ENCODE measurements at places on chromosomes 13 and 19.

GRCh38 chr19:5684694-5685430, 4.0 kb downstream of the HSD11B1L start:
- DNase-seq, result no peak

DNA sequence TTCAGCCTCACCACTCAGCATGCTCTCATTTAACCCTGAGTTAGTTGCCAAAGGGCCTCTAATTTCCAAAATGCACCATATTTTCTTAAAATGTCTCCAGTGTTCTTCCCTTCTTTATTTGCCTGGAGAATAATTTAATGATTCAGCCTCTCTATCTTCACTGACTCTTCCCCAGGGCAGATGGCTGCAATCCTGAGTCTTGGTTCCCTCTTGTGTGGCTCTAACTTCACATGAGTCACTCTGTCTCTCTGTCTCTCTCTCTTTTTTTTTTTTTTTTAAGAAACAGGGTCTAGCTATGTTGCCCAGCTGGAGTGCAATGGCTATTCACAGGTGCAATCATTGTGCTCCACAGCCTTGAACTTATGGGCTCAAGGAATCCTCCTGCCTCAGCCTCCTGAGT, 251.4 kb downstream of the VWA8 start:
- DNase-seq, result no peak

- DNase-seq, result no peak
Measured at GRCh38 chr13:18943273-18943672, 238.4 kb downstream of the TUBA3C start.

DNA sequence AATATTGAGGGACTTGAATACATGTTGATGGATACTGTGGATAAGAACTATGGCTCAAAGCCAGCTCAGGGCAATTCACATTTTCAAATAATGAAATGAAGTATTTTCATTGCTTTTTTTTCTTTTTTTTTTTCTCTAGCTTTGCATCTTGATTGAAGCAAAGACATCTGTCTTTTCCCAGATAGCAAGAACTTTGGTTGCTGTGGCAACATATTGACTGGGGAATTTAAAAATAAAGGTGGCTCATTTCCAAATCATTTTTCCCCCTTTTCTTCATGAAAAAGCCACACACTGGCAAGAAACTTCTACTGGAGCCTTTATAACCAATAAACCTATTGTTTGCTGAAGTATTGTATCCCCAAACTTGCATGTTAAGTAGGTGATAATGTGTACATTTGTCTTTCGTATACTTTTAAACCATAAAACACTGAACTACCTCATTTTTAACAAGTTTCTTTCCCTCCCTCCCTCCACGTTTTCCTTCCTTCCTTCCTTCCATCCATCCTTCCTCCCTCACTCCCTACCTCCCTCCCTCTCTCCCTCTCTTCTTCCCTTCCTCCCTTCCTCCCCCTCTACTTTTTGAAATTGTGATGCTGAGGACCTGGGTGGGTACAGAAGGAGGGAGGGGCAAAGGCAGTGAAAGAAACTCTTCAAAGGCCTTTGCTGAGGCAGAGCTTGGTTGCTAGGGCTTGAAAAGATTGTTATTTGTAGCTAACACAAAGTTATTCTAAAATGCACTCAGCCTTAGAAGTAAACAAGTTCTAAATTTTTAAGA, 343.5 kb upstream of the SPRY2 start:
- DNase-seq, result no peak

GRCh38 chr19:4849019-4849418, 17.5 kb upstream of the TICAM1 start:
- no peak for DNase-seq

DNA sequence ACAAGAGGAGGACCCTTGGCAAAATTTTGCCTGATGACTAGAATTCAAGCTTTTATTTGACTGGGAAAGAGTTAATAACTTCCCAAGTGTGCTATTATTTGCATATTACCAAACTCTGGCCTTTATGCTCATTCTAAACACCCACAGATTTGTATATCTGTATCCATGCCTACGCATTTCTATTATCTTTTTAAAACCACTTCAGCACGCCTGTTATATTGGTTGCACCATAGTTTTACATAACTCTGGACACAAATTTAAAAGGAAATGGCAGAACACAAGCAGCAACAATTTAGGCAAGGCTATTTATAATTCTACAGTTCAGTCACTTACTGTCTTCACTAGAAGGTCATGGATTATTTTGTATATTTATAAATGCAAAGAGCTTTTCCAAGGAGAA, 3.7 kb upstream of the RASL11A start:
- DNase-seq, result peak; percentile 78

DNA sequence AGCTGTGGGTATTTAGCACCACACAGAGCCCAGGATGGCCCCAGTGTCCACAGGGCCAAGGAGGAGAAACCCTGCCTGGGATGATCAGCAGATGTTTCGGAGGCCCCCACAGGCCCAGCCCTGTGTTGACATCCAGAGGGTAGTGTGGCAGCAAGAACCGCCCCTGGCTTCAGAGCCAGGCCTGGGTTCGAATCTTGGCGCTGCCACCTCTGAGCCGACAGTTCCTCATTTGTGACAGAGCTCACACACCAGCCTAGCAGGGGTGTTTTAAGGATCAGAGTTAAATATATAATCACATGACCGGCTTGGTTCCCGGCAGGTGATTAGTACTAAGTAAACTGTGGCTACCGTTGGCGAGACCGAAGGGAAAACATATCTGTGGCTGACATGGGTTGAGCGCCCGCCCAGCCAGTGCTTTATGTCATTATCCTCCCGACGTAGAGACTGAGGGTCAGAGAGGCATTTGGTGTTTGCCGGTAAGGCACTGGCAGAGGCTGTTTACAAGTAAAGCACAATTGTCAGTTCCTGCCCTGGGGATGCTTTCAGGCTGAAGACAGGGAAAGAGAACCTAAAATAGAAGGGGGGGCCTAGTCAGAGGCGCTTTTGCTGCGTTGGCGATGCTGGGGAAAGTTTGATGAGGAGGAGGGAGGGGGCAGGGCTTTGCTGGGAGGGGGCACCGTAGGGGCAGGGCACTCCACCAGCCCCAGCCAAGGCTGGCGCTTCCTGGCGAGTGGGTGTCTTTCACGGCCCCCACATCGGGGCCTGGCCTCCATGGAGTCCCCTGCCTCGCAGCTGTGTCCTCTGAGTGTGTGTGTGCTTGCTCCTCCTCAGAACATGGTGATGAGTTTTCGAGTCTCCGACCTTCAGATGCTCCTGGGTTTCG, 4.8 kb downstream of the PIAS4 start:
- DNase-seq, result no peak

- DNase-seq, result no peak
Measured at GRCh38 chr13:100095498-100095897, 6.6 kb downstream of the PCCA start.

DNA sequence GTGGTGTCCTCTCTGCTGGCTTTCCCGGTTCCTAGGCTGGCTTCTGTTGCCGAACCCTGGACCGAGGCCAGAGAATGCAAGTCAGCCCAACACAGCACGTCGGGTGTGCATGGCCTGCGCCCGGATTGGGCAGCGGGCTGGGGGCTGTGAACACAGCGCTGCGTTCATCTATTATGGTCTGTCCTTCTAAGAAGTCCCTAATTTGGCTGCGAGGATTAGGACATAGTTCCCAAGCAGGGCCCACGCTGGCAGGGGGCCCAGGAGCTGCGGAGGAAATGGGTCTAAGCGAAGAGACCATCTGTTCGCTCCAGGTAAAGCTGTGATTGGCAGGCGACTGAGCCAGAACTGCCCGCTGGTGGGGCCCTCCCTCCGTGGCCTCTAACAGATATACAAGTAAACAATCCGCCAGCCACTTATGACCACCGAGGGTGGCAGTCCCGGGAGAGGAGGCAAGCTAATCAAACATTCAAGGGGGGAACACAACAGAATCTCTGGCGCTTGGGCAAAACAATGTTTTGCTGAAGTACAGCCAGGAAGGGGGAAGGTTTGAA, 6.0 kb downstream of the SYCE2 start:
- peak; percentile 39 for DNase-seq

- DNase-seq, result no peak
Measured at GRCh38 chr13:77883328-77883727, 35.3 kb downstream of the EDNRB start.

GRCh38 chr13:46341112-46341711, 45.8 kb downstream of the RUBCNL start:
- peak; percentile 68 for DNase-seq

Data from amniotic epithelial cell (primary cell).